Hindlimb muscle (tissue), 1 donor: ENCODE measurements at places on chromosomes 12 and 14.

GRCh38 chr14:63650256-63650952 lies 8.7 kb upstream of the WDR89 start:
- DNase-seq = no peak

- DNase-seq = no peak
Observed at GRCh38 chr14:70059545-70059944, 129.2 kb downstream of the SLC8A3 start.

GRCh38 chr12:111436266-111436665 lies 30.5 kb downstream of the SH2B3 start:
- DNase-seq = no peak

DNA sequence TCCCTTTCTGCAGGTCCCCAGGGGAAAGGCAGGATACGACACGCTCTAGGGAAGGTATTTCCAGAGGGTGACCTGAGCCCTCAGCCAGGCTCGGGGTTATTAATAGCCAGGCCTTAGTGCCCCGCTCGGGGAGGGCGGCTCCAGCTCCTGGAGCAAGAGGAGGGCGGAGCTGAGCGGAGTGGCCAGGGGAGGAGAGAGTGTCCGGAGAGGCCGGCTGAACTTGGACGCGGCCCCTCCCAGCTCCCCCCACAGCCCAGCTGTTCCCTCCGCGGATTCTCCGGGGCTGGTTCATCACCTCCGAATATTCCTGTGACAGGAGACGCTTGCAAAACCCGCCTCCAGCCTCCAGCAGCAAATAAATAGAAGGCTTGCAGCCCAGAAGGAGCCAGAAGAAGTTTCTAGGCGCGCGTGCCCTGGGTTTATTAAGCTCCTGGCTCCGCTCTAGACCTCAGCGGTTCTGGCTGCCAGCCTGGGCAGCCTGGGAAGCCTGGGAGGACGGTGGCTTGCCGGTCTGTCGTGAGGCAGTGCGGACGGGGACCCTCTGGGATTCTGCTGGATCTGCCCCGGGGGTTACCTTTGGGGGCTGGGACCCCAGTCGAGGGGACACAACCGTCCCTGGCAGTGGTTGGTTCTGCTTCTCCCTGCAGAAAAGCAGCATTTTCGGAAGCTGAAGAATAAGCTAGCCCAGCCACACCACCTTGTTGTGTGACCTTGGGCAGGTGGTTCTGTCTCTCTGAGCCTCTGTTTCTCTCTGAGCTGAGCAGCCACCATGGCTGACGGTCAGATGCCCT lies at the start of gene HSPB8:
Gene HSPB8, plus strand, starts transcription at position 388 of the 791 bp plus-strand sequence. Its CDS starts 382 bp downstream, at position 770.
- DNase-seq = peak; percentile 69

GRCh38 chr14:58599707-58600106 lies 38.1 kb upstream of the DACT1 start:
- DNase-seq = no peak

GRCh38 chr14:87131879-87132278 lies 861.1 kb downstream of the GALC start:
- no peak for DNase-seq
